ENCODE measurements at places on chromosomes 1 and 21.

DNA sequence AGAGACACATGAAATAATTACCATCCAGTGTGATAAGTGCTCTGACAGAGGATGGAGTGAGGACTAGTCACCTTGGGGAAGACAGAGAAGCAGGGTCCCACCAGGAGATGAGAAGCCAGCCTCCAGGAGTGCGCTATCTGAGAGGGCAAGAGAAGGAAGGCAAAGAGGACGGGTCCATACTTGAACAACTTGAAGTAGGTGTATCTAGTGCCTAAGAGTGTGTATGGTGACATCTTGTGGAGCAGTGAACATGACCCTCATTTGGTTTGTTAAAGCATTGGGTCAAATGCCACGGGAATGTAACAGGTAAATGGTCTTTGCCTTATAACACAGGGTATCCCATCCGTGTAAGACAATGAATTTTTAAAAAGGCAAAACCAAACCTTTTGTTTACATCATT is 39.8 kb downstream of the MRPL39 start:
- no peak for DNase-seq

DNA sequence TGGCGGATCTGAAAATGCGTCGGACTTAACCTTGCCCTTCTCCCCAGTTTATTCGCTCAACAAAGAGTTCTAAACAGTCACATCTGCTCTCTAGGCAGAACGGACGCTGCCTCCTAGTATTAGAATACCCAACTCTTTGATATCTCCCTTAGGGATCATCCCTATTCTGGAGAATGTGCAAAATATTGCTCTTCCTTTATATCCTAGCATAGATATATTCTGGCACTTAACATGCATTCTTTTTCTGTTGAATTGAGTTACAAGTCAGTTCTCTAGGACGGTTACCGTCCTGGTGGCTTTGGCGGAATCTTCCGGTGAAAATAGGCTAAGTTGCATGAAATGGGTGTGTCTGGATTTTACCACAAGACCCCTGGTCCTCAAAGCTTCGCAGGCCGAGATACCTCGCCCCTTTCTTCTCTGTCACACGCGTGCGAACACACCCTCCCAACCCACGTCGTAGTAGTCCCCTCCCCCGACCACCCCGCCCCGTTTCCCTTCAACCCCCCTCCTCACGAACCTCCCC is 501 bp upstream of the DNAJC6 start:
- DNase-seq, result no peak

DNA sequence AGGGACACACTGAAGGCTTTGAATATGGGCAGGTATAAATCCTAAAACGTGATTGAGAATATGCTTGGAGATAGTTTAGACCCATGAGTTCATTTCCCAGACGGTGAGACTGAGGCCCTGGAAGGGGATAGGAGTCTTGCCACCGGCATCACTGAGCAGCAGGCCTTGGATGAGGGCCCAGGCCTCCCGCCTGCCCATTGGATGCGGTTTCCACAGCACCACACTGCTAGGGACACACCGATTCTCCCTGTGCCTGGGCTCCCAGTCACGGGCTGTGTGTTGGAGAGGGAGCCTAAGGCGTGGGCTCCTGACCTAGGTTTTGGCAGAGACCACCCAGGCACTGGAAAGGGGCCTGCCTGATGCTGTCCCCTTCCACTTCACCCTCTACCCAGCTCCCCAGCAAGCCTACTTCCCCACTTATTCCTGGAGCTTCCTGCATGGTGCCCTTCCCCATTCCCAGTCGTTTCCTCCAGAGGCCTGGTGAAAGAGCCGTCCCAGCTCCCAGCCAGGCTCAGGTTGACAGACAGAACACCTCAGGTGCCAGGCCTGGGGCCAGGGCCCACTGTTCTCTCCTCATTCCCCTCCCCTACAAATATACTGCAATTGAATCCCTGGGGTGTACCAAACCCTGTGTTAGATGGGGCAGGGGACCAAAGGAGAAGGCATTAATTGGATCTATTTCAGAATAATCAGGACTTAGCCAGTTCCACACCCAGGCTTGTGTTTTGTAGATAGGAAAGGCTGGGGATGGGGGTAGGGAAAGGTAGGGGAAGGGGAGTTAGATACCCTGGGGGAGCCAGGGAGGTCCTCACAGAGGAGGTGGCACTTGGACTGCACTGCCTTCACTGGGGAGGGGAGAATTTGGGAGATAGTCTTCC is 3.4 kb downstream of the FOXO6 start:
- no peak for DNase-seq

- DNase-seq, result no peak
These were observed 15.3 kb upstream of the RGS8 start for GRCh38 chr1:182699393-182700350.

- no peak for DNase-seq
These were observed 27.4 kb upstream of the DUSP23 start for GRCh38 chr1:159753386-159753785.

Data from stimulated activated CD4-positive, alpha-beta T cell treated with anti-CD3 and anti-CD28 coated beads, TNF-alpha, amount 100 ng/mL, for 4 hours (primary cell).